ENCODE measurements at places on chromosomes 2 and 18. TPM values are rescaled to one million over a fixed set of nuclear protein-coding genes. Genes with fewer than 3 reads are reported as not detected.

DNA sequence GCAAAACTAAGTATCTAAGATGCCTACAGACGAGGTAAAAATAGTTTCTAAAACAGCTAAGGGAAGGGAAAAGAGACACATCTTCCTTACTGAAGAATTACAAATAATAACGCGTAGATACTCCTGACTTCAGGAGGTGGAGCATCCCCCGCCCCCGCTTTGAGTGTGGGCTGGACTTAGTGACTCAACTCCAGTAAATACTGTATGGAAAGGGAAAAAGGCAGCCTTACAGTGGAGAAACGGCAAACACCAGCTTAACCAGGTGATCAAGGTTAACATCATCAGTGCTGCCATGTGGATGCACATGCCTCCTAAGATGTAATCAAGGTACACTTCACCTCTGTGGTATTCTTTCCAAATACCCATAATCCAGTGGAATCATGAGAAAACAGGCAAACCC is 47.9 kb downstream of the HADHB start:
- DNase-seq: no peak

- DNase-seq: no peak
Observed at GRCh38 chr2:77479895-77480294, 42.3 kb downstream of the LRRTM4 start.

DNA sequence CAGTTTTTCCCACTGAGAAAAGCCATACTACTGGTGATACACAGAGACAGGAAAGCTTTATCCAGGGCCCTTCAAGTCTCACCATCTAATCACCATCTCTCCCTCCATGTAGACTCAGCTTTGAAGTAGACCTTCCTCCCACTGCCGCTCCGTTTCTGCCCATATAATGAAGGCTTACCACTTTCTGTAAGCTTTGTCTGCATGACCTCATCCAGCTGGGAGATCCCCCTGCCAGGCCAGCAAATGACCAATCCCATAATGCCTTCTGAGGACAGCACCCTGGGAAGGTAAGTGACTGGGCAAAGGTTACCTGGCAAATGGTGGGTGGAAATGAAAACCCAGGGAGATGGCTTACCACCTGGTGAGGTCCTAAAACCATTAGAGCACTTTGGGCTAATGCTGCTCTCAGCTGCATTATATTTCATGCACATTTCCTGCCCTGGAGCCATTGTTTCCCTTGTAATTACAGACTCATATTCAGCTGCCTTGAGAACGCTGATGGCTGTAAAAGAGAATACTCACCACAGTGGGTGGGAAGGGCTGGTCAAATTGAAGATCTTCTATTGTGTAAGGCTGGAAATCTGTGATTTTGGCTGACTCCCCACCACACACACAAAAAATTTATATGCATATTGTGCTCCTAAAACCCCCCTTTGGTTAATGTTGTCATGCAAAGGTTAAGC is 350.7 kb upstream of the SYT4 start:
- no peak for DNase-seq

DNA sequence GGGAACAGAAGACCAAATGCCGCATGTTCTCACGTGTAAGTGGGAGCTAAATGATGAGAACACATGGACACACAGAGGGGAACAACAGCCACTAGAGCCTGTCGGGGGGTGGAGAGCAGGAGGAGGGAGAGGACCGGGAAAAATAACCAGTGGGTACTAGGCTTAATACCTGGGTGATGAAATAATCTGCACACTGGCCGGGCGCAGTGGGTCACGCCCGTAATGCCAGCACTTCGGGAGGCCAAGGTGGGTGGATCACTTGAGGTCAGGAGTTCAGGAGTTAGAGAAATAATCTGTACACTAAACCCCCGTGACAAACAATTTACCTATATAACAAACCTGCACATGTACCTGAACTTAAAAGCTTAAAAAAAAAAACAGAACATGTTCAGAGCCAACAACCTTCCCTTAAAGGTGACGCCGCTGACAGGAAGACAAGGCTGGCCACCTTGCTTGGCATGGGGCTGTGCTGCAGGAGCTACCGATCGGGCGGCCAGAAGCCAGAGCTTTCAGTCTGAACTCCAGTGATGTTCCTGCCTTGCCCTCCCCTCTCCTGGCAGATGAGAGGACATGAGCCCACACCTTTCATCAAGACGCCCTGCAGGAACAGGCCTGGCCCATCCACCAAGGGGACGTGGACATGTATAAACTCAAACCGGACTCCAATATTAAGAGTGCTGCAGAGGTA is 11.2 kb downstream of the SLC66A2 start:
- DNase-seq: peak; percentile 5

GRCh38 chr2:240591226-240591625 is 4.7 kb downstream of the CAPN10 start:
- no peak for DNase-seq

- no peak for DNase-seq
Observed at GRCh38 chr2:95232232-95232631, 24.9 kb downstream of the ZNF892 start.

GRCh38 chr18:9520666-9521065 is 45.4 kb downstream of the RALBP1 start:
- no peak for DNase-seq

- DNase-seq: no peak
Observed at GRCh38 chr18:75529394-75529793, 101.9 kb upstream of the SMIM21 start.

DNA sequence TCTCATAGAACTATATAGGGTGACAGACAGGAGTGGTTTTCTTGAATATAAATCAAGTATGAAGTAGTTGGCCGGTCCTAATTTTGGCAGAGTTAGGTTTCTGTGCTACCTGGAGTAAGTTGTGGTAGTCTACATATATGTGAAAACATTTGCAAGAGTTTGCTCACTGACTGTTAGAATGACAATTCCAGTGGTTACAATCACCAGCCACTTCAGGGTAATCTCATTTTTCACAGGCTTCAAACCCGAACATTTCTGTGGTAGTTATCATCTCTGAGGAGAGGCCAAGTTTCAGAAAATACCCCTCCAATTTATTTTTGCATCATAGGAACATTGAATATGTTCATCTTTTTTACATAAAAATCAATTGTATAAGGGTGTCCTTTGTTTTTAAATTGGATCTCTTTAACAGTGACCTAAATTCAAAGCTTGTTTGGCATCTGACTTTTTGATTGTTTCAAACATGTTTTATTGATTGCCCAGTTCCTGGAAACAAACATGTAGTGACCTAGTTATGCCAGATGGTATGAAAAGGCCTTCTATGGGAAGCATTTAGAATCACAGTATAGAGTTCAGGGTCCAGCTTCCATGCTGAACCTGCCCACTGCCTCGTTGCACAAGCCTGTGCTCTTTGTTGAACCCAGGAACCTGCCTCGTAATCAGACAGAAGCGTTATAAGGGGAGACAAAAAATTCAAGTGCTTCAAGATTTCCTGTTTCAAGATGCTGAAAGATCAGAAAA is 250.6 kb downstream of the LTBP1 start:
- no peak for DNase-seq

DNA sequence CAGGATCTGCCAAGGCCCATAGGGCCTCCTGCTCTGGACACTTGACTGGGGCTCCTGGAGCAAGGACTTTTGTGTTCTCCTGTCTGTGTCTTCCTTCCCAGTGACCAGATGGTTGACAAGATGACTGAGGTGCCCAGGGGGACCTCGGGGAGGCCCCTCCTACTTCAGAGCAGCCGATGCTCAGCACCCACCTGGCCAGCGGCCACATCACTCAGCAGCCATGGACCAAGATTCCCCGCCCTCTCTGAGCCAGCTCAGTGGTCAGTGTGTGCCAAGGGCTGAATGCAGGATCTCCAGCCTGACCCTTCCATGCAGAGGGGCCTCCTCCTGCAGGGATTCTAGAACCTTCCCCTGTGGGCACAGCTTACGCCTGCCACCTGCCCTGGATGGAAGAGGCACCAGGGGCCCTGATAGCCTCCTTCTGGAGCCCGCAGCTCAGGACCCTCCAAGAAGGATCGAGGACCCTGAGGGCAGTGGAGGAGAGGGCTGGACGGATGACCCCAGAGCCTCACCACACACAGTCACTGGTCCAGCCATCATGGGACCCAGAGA is 87.4 kb upstream of the GPC1 start:
- DNase-seq: no peak

DNA sequence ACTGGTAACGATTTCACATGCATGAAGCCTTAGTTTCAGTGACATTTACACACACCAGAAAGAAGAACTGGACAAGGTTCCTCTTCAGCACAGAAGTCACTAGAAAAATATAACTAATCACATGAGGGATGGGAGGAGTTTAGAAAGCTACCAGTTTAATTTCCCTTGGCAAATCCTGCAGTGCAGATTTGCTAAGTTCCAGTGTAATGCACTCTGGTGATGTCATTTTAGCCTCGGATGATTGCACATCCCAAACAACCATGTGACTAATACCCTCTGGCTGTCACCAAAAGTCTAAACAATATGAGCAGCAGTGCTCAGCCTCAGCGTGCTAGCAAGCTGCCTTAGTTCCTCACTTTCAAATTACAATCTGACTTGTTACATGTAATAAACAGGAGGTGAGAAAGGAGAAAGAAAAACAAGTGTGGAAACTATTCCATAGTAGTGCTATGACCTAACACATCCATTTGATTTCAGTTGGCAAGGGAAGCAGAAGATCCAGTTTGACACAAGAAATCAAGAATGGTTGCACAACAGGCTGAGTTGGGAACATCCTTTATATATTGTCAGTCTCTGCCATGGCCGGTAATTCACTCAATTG is 35.3 kb upstream of the PPP1CB start:
- no peak for DNase-seq

GRCh38 chr2:158487419-158487818 is 30.7 kb downstream of the PKP4 start:
- DNase-seq: no peak

DNA sequence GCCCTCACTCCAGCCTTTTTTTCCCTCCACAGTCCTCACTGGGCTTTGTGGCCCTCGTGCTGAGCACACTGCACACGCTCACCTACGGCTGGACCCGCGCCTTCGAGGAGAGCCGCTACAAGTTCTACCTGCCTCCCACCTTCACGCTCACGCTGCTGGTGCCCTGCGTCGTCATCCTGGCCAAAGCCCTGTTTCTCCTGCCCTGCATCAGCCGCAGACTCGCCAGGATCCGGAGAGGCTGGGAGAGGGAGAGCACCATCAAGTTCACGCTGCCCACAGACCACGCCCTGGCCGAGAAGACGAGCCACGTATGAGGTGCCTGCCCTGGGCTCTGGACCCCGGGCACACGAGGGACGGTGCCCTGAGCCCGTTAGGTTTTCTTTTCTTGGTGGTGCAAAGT is 39.4 kb downstream of the STEAP3 start:
- no peak for DNase-seq

- peak; percentile 45 for DNase-seq
Observed at GRCh38 chr2:113225263-113226259, 51.8 kb downstream of the PSD4 start.

- no peak for DNase-seq
Observed at GRCh38 chr2:5328826-5329225, 363.4 kb upstream of the SOX11 start.

GRCh38 chr2:42890791-42891355 is 98.5 kb upstream of the HAAO start:
- DNase-seq: no peak

DNA sequence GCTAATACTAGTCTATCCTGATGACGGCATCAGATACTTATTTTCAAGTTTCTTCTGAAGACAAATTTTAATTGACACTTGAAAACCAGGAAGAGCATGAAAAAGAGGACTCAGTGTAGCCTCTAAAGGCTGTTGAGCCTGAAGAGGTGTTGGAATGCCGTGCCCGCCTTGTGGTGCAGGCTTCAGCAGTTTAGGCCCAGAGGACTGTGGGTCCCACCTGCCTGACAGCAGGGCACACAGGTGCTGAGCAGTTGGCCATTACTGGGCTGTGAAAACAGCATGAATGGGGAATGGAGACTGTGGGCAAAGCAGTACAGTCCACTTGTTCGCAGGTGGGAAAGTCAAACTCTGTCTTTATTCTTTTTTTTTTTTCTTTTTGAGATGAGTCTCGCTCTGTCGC is 49.8 kb upstream of the THOC1 start:
- DNase-seq: no peak

DNA sequence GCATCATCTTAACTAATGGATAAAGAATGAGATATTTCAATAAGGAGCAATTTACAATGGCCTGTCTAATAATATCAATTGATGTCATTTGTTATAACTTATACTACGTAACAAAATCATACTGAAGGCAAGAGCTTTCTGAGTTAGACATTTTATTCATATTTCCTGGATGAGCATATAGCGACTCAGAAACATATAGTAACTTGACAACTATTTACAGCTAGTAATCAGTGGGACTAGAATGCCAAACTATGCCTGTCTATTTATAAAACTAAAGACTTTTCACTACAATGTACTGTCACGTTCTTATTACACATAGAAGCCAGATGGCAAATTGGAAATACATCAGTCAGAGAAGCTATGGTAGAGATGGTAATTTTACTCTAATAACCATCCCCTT is 766.2 kb upstream of the TMEFF2 start:
- DNase-seq: no peak

DNA sequence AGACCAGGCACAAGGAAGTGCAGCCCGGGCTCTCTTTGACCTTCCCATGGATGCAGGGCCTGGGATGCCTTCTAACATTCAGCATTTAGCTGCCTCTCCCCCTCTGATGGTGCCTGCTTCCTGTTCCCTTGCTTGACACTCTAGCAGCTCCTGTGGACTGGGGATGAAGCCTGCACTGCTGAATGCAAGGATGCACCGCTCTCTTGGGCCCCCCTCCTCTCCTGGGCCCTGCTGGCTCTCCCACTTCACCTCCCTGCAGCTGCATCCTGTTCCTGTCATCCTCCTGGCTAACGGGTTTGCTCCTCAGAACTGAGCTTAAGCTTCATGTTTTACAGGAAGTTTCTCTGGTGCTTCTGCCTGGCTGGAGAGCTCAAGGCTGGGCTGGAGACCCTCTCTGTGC is 254.1 kb downstream of the TSN start:
- no peak for DNase-seq

DNA sequence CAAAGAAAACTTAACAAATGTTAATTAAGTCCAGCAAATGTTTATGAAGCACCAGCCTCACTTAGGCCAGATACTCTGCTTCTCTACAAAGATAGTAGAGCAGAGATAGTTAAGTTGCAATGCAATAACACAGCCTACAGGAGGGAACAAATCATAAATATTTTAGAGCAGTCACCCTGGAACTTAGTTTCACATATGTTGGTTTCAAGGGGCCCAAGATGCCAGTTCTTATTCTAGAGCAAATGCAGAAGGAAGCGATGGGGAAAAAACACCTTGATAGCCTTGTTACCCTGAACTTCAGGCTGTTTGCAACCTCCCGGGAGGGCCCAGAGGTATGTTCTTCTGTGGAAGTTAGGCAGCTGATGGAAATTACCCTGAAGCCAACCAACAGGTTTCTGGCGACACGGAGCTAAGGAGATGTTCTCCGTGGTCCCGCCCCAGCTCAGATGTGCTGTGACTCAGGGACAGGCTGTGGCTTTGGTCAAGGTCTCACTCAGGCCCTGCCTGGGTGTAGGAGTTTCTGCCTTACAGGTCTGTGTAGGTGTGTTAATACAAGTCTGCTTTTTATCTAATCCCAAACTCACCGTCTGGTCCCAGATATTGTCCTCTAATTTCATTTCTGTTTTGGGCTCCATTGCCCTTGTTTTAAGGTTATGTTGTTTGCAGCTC is 3.8 kb downstream of the CTIF start:
- DNase-seq: peak; percentile 30

Gene DTNA
- total RNA-seq: 16.9 TPM

Gene CD8B2
- not detected for total RNA-seq

Gene HRH4
- not detected for total RNA-seq

Gene CFC1
- not detected for total RNA-seq

Gene ACOXL
- 15.8 TPM for total RNA-seq

Gene AOX1
- total RNA-seq: 5.4 TPM

Gene CHST9
- 16.8 TPM for total RNA-seq

Gene ST8SIA5
- 2.8 TPM for total RNA-seq

Gene EMILIN1
- 3.5 TPM for total RNA-seq

Gene SPC25
- 28.6 TPM for total RNA-seq

Gene ALPI
- total RNA-seq: not detected

Gene SCG2
- 0.07 TPM for total RNA-seq
